Fibroblast of skin of back (primary cell): ENCODE measurements at places on chromosomes 2 and 18.

GRCh38 chr2:109098251-109098920 is 30.6 kb upstream of the SH3RF3 start:
- no peak for DNase-seq

DNA sequence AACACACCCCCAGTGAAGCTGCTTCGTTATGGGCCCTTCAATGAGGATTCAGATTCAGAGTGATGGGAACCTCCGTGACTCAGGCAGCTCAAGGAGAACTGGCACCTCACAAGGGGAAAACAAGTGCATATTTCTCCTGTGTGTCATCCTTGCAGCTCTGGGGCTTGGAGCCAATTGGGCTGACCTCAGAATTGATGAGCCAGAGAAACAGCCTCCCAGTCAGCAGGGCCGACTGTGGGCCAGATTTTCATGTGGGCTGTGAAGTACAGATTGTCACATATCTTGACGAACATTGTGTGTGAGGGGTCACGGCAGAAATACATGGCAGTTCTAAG is 189.6 kb upstream of the SP5 start:
- peak; percentile 97 for DNase-seq

- no peak for DNase-seq
Measured at GRCh38 chr2:223944166-223944702, 901 bp downstream of the WDFY1 start.

DNA sequence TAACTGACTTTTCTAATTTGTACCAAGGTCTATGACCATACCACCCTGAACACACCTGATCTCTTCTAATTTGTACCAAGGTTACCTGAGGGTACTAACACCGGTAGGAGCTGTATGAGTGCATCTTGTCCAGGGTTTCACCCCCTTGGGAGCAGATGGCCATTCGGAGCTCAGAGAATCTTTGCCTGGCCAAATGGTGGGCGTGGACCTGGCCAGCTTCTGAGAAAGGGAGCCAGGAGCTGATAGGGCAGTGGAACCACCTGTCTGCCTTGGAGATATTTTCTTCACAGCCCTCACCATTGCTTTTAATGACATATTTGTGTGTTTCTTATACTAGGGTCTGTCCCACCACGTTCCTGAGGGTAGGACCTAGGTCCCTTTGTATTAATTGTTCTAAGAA is 188.9 kb downstream of the LDLRAD4 start:
- DNase-seq = no peak

DNA sequence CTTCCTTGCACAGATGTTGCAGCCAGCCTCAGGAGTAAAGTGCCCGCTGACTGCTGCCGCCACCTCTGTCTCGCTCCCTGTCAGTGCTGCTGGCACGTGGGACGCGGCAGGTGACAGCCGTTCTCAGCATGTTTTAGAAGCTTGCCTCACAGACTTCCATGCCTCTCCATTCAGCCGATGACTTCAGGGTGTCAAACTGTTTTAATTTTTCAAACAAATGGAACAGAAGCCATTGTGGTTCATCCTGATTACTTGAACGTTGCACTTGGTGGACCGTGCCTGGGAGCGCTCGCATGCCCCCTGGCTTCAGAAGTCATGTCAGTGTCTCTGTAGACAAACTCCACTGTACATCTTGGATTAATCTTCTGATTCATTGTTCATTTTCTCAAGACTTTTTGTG is 62.7 kb upstream of the EML6 start:
- DNase-seq = no peak

DNA sequence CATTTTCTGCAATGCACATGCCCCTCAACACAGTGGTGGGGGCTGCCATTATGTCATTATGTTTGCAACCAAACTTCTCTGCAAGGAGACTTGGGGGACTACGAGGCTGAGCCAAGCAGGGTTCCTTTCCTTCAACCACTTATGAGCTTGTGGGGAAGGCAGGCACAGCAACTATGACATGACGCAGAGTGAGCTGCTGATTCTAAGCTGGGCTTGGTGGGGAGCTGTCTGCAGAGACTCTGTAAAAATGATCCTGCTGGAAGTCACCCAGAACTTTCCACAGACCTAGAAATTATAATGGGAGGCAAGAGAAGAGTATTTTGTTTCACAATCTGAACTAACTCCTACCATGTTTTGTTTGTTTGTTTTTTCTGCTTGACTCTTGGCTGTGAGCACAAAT is 55.6 kb downstream of the INPP5D start:
- no peak for DNase-seq
